ENCODE measurements at places on chromosomes 6 and 20.

GRCh38 chr6:137102050-137102848, 57.5 kb upstream of the IL20RA start:
- no peak for DNase-seq

- DNase-seq: no peak
Observed at GRCh38 chr6:157887892-157888291, 64.8 kb downstream of the SNX9 start.

DNA sequence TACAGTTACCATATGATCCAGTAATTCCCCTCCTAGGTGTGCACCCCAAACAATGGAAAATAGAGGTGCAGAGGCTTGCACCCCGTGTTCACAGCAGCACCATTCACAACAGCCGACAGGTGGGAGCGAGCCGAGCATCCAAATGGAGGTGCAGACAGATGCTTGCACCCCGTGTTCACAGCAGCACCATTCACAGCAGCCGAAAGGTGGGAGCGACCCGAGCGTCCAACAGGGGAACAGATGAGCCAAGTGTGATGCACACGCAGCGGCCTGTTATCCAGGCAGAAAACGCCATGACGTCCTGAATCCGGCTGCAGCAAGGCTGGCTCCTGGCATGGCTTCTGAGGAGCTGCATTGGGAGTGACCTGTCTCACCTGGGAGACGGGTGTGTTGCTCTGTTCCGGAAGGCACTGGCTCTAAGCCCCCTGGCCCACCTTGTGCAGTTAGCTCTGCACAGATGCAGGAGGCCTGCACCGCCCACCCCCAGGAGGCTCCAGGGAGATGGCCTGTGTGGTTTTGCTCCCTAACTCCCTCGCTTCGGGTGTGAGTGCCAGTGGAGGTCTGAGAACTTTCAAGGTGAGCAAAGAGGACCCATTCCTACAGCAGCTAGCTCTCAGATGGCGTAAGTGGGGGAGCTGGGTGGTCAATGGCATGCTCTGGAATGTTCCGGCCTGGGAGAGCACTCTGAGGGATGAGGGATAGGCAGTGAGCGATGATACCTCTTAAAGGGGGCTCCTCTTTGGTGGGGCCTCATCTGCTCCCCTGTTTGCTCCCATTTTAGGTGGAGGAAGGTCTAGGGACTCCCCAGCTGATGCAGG, 47.8 kb upstream of the FRMD1 start:
- DNase-seq: no peak

DNA sequence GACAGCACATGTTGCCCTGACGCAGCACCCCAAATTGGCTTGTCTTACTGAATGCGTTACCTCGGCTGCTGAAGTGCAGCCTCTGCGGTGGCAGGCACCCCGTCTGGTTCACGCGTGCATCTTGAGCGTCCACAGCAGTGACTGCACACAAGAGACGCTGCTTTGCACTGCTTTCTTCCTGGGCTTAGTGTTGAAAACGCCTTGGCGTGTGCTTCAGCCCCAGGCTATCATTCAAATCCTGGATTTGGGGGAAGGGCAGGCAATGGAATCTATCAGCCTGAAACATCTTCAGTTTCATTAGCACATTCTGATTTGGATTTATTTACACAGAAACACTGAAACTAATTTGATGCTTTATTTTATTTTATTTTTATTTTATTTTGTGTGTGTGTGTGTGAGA, 342.7 kb downstream of the SMOC2 start:
- no peak for DNase-seq

GRCh38 chr20:58903614-58904013, 51.1 kb downstream of the GNAS start:
- DNase-seq: no peak

GRCh38 chr6:89961481-89961880, 67.2 kb downstream of the GJA10 start:
- no peak for DNase-seq

DNA sequence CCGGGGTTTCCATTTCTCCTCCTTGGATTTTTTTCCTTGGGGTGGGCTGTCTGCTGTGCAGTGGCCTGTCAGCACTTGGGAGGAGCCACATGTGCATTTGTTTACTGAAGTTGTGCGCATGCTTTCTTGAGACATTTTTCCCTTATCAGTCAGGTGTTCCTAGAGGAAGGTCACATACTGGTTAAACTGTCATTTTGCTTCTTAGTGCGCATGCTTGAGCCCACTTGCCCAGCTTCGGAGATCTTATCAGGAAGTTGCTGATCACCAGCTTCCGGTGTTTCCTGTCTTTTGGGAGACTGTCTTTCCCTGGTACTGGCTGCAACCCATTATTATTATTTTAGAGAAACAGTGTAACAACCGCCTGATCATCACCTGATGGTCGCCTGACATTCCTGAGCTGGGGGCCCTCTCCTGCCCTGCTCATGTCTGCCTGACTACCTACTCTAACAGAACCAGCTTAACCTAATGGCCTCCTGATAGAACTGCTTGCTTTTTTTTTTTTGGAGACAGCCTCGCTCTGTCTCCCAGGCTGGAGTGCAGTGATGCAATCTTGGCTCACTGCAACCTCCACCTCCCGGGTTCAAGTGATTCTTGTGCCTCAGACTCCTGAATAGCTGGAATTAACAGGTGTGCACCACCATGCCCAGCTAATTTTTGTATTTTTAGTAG, 378 bp upstream of the ERVFRD-1 start:
- DNase-seq: no peak

All from occipital lobe (tissue), 3 donors.